Stimulated activated CD4-positive, alpha-beta T cell treated with anti-CD3 and anti-CD28 coated beads, Interleukin-15, amount 100 ng/mL, for 1 hour (primary cell): ENCODE measurements at places on chromosomes 3 and 15.

- DNase-seq: no peak
Measured at GRCh38 chr3:98329392-98330124, 24.1 kb upstream of the OR5K4 start.

DNA sequence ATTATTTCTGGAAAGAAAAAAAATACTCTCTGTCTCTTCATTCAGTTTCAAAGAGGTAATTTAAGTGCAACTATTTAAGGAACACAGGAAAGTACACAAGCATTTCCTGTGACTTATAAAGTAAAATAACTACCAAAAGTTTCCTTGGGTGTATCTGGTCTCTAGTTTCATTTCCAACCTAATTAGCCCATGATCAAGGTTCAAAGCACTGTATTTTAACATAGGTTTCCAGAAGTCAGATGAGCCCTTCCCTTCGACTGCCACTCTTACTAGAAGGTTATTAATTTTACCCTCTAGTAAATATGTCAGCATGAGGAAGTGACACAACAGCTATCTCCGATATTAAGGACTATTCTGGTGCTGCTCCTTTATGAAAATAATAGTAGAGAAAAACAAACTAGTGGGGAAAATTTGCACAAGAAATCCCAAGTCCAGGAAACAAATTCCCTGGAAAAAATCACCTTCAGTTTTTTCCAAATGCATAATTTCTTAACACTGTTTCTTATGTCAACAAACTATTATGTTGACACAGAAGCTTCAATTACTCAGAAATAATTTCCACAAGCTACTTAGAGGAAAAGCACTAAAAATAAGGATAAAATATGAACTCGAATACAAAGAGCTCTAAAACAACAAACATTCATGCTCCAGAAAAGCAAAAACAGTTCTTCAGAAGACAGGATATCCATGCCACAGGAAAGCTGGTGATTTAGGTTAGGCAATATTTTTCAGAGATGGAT, 35.3 kb downstream of the CCPG1 start:
- no peak for DNase-seq

DNA sequence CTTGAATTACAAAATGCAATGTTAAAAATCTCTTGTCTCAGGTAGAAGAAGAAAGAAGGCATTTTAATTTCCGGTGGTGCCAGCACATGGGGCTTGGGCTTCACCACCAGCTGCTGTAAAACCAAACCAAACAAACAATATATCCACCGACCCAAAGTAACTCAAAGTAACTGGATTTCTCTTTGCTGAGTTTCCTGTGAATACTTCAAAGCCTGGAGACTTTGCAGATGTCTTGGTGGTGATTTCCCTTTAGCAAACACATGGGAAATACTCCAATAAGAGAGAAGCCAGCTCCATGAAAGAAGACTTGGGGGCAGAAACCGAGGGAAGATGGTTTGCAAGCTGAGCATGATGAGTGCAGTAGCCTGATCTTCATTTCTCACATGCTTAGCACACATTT, 62.6 kb downstream of the EIF4E3 start:
- DNase-seq: no peak

DNA sequence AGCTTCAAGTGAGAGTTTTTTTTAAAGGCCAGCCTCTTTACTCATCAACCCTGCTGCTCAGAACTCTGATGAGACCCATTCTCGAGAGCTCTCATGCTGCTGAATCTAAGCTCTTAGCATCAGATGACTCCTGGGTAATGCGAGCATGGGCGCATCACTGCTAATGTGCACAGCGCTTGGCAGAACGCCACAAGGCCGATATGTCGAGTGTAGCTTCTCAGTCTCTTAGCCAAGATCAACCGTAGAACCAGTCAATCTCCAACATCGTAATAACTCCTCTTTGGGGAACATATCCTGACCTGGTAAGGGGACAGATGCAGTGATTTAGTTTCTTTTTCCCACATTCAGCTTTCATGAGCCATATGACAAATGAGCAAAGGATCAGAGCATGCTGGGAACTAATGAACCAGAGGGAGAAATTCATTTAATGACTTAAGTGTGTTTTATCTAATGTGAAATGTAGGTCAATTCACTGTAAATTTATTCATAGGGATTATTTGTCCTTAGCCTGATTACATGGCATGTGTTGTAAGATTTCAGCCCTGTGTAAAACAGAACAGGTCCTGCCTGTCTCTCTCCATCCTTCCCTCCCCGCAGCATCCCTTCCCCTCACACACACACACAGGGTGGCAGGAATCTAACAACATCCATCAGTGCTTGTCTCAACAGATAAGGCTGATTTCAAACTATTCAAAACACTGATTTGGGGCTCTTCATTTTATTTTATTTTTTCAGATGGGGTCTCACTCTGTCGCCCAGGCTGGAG, 195.4 kb upstream of the C2CD4B start:
- DNase-seq: no peak

- no peak for DNase-seq
Measured at GRCh38 chr3:124792341-124793040, 62.2 kb downstream of the UMPS start.

DNA sequence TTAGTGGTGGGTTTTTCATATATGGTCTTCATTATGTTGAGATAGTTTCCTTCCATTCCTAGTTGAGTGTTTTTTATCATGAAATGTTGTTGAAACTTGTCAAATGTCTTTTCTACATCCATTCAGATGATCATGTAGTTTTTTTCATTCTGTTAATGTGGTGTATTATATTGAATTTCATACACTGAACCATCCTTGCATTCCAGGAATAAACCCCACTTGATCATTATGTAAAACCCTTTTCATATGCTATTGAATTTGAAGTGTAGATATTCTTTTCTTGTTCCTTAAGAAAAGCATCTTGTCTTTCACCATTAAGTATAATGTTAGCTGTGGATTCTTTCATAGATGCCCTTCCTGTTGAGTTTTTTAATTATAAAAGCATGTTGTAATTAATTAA, 42.9 kb downstream of the PIAS1 start:
- DNase-seq: no peak

DNA sequence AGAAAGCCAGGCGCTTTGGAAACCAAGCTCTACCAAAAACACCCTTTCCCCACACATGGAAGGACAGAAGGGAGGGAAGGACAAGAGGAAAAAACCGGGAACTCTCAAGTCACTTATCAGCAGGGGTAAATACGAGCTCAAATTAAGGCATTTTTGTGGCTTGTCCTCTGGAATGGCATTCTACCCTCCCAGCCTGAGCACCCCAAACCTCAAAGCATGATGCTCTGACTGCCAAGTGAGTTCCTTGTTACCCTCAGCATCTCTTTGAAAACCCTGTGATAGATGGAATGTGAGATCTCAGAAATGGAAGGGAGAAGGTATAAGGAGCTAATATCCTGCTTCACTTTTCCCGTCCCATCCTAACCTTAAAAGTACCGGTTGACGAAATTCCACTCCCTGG, 8.1 kb upstream of the CSPG5 start:
- no peak for DNase-seq

- DNase-seq: no peak
Measured at GRCh38 chr3:40166997-40167396, 142.5 kb upstream of the EIF1B start.

- no peak for DNase-seq
Measured at GRCh38 chr3:133745981-133746711, at the start of gene TF. TSS of gene TF (plus strand) at chr3:133746393. CDS start at chr3:133746441, 48 bp downstream.

- no peak for DNase-seq
Measured at GRCh38 chr3:188976407-188976806, 195.4 kb upstream of the TPRG1 start.

GRCh38 chr15:45529613-45530012, 7.1 kb upstream of the SLC30A4 start:
- DNase-seq: no peak

GRCh38 chr3:45204136-45204535, 22.0 kb downstream of the TMEM158 start:
- no peak for DNase-seq

GRCh38 chr3:66107855-66108254, 69.1 kb upstream of the MAGI1 start:
- no peak for DNase-seq

DNA sequence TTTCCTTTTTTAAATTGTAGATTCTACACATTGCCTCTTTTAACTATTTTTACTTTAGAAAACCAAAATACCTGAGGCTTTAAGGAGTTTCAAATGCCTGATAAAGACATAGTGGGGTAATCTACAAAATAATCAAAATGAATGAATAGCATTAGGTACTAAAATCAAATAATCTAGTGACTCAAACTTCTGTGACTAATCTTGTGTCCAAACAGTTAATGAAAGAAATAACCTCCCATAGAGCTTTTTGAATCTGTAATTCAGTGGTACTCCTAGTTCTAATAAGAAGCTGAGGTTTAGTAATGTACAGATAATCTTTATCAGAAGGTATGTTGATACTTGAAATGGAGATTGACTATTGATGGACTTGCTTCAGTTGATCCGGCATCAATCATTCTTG, 53.0 kb downstream of the DTWD1 start:
- DNase-seq: no peak

DNA sequence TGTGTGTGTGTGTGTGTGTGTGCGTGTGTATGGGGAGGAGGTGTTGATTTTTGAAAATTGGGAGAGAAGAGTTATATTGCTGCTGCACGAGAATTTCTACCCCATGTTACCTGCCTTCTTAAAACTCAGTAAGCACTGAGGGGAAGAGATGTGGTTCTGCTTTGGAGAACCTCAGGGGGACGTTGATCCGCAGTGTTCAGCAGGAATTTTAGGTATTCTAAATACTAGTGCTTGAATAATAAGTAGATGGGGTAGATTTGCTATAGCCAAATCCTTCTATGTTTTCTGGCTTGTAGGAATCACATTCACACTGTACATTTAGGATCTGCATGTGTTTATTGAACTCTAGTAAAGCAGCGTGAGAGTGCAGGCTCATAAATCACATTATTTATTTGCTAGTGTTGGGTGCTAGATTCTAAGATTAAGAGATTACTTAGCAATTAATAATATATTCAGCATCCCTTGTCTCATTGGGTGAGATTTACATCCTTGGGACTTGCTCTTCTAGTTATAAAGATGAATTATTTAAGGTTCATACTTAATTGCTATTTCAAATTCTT, 268.1 kb downstream of the MFSD1 start:
- DNase-seq: no peak

DNA sequence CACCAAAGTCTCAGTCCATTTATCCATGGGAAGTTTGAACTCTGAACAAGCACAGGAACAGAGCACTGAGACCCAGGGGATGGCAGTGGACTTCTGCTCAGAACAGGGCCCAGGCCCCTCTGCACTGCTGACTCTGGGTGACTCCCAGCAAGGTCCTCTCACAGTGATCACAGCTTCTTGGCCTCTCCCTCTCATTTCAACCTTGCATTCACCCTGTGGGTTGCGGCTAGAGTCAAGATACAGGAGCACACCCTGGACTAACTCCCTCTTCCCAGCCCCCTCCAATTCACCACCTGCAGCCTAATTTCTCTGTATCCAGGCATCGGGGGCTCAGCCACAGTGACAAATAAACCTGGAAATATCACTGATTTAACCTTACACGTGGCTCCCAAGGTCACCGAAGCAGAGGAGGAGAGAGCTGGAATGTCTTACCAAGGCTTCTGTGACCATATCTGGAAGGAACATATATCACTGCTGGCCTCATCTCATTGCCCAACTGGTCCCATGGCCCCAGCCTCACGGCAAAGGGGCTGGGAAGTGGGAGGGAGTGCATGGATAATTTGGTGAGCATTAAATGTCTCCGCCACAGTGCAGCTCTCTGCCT, 1.2 kb downstream of the RTP3 start:
- DNase-seq: no peak

DNA sequence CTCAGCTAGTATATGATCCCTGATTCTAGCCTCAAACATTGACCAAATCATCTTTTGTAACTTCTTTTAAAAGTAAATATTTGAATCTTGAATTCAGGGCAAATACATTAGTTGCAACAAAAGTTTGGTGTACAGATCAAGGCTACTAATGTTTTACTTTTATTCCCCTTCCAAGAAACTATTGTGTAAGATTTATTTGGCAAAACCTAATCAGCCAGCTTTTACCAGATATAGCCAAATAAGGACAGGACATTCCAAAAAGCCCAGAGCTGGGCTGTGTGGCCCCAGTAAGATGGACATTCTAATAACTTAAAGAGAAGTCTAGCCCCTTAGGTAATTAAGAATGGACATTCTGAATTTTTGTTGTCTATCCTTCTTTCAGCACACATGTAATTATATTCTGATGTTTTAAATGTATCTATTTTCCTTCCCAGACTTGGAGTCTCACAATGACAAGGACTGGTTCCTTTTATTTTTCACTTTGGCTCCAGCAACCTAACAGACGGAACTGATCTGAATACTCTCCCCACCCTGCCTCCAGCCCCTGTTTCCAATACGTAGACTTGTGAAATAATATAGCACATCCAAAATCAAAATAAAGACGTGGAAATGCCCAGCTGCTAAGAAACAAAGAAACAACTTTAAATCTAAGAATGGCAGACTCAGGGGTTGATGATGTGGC, 48.1 kb downstream of the STARD5 start:
- no peak for DNase-seq

GRCh38 chr3:124839896-124840295, 47.3 kb downstream of the ITGB5 start:
- no peak for DNase-seq

DNA sequence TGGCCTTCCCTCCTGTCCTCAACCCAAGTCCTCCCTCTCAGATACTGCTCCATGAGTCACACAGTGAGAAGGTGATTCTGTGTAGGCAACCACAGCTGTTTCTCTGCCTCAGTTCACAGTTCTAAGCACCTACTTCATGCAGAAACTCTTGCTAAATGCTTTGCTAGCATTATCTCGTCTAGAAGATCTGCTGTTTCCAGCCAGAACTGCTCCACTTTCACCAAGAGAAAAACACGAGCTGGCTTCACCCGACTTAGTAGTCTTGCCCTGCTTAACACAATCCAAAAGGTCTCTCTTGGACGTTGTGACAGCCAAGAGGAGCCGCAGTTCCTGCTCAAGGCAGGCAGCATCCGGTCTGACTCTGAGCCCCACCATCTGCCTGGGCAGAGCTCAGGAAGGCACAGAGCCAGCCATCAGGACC, 272.1 kb downstream of the UACA start:
- DNase-seq: no peak

GRCh38 chr15:57743424-57743823, 36.9 kb downstream of the POLR2M start:
- DNase-seq: no peak

GRCh38 chr3:72872183-72872582, 15.7 kb upstream of the GXYLT2 start:
- no peak for DNase-seq

GRCh38 chr3:98376631-98377030, 13.8 kb upstream of the OR5K3 start:
- no peak for DNase-seq

DNA sequence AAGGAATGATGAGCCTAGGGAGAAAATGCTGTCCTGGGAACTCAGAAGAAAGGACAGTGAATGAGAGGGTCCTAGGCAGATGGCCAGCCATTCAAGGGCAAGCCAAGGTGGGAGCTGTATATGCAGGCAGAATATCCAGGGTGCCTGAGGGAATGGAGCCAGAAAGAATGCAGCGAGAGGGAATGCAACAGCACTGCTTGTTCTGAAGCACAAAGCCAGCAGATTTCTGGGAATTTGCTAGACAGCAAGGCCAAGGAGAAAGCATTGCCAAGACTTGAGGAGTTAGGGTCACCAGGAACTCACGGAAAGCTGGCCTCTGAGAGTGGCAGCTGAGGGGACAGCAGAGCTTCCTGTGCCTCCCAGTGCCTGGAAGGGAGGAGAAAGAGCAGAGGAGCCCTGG, 200.6 kb downstream of the MYRIP start:
- DNase-seq: no peak
